ENCODE measurements at places on chromosomes 6 and 20.

GRCh38 chr6:96575359-96575758 is 12.4 kb downstream of the FHL5 start:
- no peak for DNase-seq

GRCh38 chr20:19341348-19342053 is 129.1 kb downstream of the SLC24A3 start:
- DNase-seq, result no peak

DNA sequence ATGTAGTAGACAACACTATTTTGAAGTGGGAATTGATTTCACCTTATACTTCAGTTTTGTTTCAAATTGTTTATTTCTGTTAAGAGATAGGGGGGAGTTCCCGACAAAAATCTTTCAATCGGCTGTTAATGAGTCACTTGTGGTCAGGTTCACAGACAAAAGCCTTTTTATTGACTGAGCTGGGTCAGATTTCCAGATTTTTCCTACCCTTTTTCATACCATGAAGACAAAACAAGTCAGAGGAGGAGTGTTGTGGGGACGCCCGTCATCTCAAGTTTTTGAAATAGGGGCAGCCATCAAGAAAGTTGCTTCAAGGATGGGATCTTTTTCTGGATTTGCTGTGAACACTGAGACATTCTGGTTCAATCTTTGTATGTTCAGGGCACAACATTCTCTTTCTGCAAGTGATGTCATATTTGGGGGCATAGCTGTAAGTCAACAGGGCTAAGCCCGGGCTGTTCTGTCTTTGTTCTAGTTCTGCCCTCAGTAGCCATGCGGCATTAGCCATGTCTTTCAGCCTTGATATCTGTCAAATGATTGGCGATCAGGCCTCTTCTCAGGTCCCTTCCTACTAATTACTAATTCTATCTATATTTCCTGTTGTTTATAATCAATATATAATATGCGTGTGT is 496.0 kb upstream of the MARCKS start:
- no peak for DNase-seq

GRCh38 chr6:54878718-54879117 is 32.1 kb downstream of the FAM83B start:
- no peak for DNase-seq

- no peak for DNase-seq
Observed at GRCh38 chr6:111461860-111462259, 21.2 kb downstream of the REV3L start.

- no peak for DNase-seq
Observed at GRCh38 chr6:112010328-112010727, 43.6 kb upstream of the CCN6 start.

Data from stimulated activated CD8-positive, alpha-beta memory T cell treated with anti-CD3 and anti-CD28 coated beads, Interleukin-2, amount 100 ng/mL, for 1 hour (primary cell).